G401 (cell line): ENCODE measurements at places on chromosomes 3 and 15.

GRCh38 chr3:23869977-23870662, 46.7 kb downstream of the NKIRAS1 start:
- no peak for DNase-seq

DNA sequence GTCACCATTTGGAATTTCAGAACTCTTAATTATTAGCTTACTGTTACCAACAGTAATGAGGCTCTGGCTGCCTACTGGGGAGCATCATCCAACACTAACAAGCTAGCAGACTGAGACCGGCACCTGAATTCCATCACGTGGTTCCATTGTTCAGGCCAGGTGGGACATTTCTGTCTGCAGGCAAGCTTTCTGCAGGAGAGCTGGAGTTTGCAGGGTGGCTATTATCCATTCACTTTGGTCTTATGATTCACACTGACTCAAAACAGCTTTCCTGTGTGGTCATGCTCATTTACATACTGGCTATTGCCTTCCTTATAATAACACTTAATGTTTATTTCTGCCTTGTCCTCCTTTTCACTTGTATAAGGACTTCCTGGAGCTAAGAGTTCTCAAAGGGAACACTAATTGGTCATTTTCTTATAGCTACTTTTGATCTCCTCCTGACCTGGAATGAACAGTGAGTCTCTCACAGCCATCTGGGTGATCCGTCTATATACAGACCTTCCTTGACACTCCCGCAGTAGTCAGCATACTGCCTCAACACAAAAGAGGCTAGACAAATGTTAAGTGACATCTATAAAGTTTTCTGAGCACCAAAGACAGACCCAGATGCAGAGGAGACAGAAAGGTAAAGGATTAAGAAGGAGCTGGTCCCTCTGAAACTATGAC, 695.4 kb downstream of the FHIT start:
- no peak for DNase-seq

- DNase-seq: no peak
These were observed 211.4 kb downstream of the TUSC7 start for GRCh38 chr3:116920826-116921610.

DNA sequence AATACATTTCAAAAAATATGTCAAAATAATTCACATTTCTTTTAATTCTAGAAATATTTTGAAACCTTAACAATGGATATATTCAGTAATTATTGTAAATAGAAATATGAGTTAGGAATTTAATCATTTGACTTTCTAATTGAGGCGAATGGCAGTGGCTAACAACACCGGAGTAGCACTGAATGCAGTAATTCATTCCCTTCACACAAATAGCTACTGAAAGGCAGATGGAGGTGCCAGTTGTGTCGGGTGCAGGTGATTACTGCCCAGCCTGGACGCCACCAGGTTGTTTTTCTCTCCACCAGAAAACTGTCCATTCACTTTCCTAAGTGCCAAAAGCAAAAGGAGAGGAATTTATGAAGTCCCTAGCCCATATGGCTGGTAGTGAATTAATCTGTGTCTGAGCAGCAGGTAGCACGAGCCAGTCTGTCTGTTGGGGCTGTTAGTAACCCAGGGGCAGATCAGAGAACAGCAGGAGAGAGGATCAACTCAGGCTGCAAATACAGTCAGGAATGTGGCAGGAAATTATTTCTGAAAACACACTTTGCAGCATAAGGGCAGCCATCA, 79.3 kb upstream of the GMNC start:
- peak; percentile 95 for DNase-seq

GRCh38 chr3:162704799-162705385, 1208.3 kb downstream of the OTOL1 start:
- no peak for DNase-seq

- no peak for DNase-seq
These were observed 18.1 kb downstream of the GHRL start for GRCh38 chr3:10274601-10275000.
